ENCODE measurements at places on chromosomes 12 and 14.

DNA sequence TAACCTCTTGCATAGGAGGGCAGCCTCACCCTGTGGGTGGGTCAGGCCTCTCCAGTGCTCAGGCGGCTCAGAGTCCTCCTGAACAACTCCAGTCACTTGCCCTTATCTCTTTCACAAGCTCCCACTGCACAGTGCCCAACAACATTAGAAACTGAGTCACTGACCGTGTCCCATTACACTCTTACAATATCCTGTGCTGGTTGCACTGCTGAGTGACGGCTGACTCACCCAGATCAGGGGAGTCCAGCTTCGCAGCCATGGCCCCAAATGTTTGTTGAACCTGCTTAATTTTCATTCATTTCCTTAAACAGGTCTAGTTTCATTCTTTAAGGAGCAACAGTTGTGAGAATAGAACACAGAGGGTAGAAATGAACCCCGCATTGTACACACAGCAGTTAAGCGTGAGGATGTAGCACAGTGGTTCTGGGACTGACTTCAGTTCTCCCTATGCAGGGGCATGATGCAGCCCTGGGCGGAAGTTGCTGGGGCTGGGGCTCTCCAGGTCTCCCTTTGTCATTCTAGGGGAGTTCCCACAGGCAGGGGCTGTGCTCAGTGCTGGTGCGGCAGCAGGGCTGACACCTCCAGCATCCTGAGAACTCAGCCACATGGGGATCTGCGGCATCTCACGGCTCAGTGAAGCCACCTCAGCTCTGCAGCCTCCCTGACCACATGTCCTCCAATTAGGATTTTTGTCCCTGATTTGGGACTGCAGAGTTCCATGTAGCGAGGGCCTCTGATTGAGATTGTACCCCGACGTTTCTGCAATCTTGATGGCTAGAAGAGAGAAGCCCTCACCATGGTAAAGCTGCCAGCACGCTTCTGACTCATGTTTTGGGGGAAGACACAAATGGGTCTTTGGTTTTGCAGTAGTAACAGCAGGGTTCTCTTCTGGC, 16.1 kb downstream of the GPR68 start:
- peak; percentile 40 for DNase-seq

DNA sequence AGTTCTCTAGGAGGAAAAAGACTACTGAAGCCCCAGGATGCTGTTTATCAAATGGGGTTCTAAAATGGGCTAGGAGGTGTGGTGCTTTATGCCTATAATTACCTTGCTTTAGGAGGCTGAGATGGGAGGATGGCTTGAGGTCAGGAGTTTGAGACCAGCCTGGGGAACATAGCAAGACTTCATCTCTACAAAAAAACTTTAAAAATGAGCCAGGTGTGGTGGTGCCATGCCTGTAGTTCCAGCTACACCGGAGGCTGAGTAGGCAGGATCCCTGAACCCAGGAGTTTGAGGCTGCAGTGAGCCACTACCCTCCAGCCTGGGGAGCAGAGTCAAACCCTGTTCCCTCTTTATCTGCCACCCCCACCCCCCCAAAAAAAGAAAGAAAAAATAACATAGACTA, 23.3 kb upstream of the SLC2A3 start:
- DNase-seq: no peak

DNA sequence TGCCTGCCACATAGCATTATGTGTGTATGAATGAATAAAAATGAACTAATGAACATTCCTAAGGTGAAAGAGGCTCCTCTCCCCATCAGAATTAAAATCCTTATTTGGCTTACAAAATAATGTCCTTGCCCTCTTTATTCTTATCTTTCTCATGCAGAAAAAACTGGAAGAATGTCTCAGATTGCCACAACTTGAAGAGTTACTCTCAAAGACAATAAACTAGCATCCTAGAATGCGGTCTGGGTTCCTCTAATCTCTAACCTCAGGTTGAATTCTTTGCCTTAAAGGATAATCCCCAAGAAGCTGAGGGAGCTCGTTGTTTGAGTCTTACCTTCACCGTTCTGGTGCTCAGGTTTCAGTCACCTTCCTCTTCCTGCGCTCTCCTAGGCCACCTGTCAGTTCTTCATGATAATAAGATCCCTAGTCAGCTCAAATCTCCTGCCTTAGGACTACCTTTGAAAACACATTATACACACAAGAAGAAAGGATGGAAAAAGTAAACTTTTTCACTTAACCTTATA, 147.1 kb downstream of the PHLDA1 start:
- DNase-seq: no peak

GRCh38 chr12:118397708-118398440, 21.5 kb downstream of the SUDS3 start:
- DNase-seq: no peak

GRCh38 chr12:66397574-66398290, 95.4 kb downstream of the HELB start:
- DNase-seq: no peak

- DNase-seq: no peak
These were observed 59.5 kb downstream of the ETNK1 start for GRCh38 chr12:22684140-22685118.

DNA sequence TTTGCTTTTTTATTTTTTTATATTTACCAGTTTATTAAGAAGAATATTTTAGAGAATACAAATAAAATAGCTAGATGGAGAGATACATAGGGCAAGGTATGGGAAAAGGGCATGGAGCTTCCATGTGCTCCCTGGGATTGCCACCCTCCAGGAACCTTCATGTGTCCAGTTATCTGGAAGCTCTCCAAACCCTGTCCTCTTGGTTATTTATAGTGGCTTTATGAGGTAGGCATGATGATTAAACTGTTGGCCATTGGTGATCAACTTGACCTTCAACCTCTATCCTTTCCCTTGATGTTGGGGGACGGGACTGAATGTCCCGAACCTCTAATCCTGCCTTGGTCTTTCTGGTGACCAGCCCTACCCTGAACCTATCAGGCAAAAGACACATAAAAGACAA, 156.3 kb downstream of the CCDC91 start:
- DNase-seq: no peak

DNA sequence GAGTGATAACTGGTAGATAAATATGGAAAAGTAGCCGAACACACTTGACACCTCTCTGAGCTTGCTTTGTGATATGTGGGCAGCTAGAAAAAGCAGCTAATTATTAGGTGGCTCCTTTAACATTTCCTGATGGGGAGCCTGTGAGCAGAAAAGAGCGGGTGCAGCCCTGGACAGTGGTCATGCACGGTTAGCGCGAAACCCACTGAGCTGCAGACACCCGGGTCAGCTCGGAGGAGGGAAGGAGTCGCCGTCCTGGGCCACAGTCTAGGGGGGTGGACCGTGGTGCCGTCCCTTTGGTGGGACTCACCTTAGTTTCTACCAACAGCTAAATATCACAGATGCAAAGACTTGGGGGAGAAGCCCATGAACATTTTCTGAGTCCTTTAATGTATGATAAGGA, 6.6 kb downstream of the COA8 start:
- DNase-seq: no peak

DNA sequence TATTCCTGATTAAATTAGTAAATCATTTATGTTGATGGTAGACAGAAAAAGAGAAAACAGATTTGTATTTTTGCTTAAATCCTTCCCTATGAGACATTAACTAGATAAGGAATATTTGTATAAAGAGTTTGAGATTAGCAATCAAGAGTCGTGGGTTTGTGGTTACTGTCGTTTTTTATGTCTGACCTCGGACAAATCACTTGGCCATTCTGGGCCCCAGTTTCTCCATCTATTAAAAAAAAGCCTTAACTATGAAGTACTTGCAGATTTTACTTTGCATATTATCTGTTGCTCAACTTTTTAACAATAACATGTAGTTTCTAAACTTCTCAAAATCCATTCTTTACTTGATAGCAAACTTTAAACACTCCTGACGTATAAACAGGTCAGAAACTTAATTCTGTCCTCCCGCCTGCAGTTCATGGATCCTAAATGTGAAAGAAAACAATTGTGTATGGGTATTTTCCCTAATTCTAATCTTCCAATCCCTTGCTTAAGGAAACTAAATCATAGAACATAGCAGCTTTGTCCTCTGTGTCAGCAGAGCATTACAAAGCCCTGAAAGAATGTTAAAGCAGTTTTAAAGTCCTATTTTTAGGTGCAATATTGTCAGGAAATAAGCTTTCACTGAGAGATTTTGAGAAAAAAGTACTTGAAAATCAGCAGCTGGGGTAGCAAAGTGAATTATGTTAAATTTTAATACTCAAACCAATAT, 118.2 kb downstream of the GPR135 start:
- DNase-seq: no peak

- no peak for DNase-seq
These were observed 41.4 kb upstream of the TEX22 start for GRCh38 chr14:105356927-105357326.

GRCh38 chr12:124658806-124659402, 91.5 kb upstream of the NCOR2 start:
- DNase-seq: no peak

DNA sequence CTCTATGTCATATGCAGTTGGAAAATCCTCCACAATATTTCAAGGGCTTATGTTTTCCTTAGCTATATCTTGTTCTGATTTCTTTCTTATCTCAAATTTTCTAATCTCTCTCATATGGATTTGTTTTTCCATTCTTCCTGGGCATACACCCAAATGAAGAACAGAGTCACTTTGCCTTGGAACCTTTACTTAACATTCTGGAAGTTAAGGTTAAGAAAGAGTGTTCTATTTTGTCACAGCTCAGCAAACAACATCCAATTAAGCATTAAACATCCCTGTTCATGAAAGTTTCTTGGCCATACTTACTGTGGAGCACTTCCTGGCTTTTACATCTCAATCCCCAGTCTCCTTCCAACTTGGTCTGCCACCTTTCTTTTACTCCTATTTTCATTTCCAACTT, 5.3 kb downstream of the NAV3 start:
- DNase-seq: no peak

- DNase-seq: no peak
These were observed 41.2 kb downstream of the VEZT start for GRCh38 chr12:95258803-95259202.

DNA sequence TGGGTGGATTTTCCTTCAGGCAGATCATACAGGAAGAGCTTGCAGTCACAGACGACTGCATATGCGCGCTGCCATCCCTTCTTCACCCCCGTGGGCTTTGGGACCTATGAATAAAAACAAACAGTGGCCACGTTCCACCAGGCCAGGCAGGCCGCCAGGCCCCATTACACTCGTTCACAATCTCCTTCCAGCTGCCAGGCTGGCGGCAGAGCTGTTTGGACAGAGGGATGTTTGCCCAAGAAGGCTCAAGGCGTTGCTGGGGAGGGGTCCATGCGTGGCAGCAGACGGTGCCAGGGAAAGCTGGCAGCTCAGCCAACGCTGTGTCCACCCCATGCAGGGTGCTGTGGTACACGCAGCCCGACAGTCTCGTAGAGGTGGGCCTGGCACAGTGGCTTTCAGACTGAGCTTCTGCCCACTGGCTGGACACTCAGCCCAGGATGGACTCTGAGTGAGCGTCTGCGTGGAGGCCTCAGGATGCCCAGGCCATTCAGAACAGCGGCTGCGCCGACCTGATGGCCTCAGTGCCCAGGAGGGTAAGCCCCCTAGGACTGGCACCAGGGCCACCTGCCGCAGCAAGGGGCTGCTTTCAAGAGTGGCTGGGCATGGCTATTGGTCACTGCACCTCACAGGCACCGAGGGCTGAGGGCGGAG, 27.5 kb downstream of the AMN start:
- no peak for DNase-seq

DNA sequence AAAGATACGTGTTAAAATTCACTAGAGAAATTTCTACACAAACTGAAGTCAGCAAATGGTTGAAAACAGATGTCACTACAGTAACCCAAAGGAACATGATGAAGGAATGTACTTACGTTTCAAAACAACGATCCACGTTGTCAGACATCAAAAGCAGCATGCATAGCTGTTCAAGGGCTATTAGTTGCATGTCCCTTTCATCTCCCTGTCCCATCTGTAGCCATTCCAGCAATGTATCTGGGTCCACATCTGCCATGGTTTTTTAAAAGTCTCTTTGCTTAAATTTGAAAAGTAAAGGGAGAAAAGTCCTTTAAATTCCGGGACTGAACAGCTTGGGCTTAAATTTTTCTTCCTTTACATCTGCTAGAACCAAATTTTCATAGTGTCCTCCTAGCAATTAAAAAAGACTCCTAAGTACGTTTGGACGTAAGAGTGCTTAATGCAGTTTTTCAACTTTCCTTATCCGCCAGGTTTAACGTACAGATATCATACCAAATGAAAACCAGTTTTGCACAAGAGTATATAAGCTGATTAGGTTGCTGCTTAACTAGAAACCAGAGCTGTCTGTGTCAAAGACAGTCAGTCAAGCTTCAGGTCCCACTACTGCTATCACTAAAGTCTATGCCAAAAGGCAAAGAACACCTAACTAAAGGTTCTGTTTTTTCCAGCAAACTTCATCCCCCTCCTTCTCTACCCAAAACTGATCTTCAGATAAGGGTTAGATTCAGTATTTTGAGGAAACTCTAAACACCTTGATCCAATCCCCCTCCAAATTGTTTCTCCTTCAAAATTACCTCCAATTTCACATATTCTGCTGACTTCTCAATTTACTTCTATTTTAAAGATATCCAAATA, 1.7 kb downstream of the HECTD1 start:
- no peak for DNase-seq

DNA sequence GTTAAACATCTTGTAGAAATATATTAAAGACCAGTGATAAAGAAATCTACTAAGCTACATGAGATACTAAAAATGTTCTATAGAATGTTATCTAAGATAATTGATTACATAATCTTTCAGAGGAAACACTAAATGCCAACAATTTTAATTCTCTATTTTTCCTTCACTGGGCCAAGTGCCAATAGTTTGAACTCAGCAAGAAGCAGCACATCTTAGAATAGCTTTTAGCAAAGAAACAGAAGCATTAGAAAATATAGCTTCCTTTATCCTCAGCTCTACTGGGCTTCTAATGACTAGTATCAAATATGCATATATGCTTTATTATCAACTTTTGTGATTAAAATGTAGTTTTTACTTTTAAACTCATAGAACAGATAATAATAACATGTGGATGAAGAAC, 461.4 kb upstream of the USP15 start:
- no peak for DNase-seq

DNA sequence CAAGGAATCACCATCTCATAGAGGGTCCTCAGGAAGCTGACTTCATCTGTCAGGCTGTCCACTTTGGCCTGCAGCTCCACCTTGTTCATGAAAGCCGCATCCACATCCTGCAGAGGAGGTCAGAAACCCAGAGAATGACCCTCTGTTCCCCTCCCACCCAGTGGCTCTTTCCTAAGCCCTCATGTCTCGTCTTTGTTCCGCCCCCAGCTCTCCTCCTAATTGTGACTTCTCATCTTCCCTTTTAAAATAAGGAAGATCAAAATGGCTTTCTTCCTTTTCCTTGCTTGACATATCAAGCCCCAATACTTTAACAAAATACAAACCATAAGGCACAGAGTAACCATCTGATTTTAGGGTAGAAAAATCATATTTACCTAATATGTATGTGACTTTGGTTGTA, 4.4 kb downstream of the KRT76 start:
- no peak for DNase-seq

DNA sequence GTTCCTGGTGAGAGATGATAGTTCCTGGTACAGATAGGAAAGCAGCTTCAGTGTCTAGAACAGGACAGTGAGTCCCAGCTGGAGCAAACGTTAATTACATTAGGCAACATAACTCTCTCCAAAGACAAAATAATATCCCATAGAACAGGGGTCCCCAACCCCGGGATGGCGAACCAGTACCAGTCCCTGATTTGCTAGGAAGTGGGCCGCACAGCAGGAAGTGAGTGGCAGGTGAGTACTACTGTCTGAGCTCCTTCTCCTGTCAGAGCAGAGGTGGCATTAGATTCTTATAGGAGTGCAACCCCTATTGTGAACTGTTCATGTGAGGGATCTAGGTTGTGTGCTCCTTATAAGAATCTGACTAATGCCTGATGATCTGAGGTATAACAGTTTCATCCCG, 204.1 kb downstream of the NELL2 start:
- no peak for DNase-seq

GRCh38 chr14:93299866-93300265, 33.0 kb downstream of the BTBD7 start:
- no peak for DNase-seq
